T-helper 2 cell treated with Interferon-gamma antibody and Interleukin-4, amounts not matched to agents 5 μg/mL and 100 μg/mL, for 36 hours (primary cell): ENCODE measurements at places on chromosomes 2 and 18.

GRCh38 chr2:68936889-68937288 is 15.8 kb downstream of the GKN2 start:
- DNase-seq, result no peak

- no peak for DNase-seq
Measured at GRCh38 chr2:207694811-207695281, 16.6 kb upstream of the CCNYL1 start.

DNA sequence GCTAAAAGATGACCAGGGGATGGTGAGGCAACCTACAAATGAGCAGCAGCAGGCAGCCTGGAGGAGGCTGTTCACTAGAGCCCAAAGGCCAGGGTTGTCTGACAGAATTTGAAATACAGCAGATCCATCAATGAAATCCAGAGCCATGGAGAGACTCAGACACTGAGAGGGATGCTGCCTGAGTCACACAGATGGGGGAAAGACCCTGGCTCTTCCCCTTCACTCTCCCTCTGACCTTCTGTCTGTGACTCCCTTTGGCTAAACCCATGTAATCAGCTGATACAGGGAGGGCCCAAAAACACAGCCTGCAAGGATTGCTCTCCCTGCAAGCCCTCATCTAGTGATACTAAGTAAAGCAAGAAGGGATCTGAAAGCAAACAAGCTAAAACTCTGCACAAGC is 166.5 kb upstream of the SPOPL start:
- DNase-seq, result no peak

DNA sequence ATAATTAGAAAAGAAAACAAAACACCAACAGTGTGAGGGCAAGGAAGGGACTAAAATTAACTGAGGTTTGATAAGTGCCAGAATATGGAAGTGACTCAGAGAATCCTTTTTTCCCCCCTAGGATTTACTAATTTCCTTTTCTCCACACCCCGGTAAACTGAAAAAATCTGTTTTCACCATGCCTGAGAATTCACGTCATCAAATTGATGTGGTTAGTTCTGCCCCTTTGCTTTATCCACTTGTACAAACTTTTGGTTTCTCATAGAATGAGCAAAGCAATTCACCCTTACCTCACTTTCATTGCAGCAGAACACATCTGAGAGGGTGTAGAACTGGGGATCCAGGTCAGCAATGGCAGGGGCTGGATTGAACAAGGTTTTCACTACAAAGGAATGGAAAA is 57.8 kb downstream of the RBKS start:
- DNase-seq, result no peak
